ENCODE measurements at places on chromosomes 2 and 18. TPM values are rescaled to one million over a fixed set of nuclear protein-coding genes. Genes with fewer than 3 reads are reported as not detected.

The IFIH1 gene
- total RNA-seq: 8.5 TPM

GRCh38 chr2:187051350-187051749, 202.4 kb upstream of the ZSWIM2 start:
- no peak for DNase-seq

DNA sequence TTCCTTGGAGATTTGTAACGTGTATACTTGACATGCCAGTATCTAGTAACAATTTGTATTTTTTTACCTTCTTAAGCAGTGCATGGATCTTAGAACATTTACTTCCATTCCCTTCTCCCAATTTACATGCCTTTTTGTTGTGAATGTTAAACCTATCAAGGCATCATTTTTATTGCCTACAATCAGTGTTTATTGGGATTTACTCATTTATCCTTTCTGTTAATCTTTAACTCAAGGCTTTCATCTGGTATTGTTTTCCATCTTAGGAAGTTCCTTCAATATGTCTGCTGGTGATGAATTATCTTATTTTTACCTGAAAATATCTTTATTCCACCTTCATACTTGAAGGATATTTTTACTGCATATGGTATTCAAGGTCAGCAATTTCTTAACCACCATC, 88.5 kb upstream of the EMILIN2 start:
- DNase-seq: no peak

DNA sequence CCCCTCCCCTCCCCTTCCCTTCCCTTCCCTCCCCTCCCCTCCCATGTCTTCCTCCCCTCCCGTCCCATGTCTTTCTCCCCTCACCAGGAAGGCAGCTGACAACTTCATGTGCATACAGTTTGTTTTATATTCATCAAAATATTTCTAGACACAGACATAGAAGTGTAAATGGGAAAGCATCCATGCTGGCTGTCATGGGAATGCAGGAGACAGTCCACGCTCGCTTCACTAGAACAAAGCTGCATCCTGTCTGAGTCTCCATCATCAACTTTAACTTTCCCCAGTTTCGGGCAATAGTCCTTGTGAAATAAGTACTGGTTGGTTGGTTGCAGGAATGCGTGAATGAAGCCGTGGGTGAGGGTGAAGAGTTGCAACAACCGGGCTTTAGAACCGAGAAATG, 226.9 kb downstream of the DCDC2C start:
- no peak for DNase-seq

GRCh38 chr2:199464606-199465352, 7.0 kb upstream of the SATB2 start:
- DNase-seq: no peak

- no peak for DNase-seq
Measured at GRCh38 chr2:200225951-200226350, 80.5 kb upstream of the SPATS2L start.
